Stimulated activated CD4-positive, alpha-beta T cell treated with anti-CD3 and anti-CD28 coated beads, TNF-alpha, amount 100 ng/mL, for 48 hours (primary cell): ENCODE measurements at places on chromosomes 2 and 18.

DNA sequence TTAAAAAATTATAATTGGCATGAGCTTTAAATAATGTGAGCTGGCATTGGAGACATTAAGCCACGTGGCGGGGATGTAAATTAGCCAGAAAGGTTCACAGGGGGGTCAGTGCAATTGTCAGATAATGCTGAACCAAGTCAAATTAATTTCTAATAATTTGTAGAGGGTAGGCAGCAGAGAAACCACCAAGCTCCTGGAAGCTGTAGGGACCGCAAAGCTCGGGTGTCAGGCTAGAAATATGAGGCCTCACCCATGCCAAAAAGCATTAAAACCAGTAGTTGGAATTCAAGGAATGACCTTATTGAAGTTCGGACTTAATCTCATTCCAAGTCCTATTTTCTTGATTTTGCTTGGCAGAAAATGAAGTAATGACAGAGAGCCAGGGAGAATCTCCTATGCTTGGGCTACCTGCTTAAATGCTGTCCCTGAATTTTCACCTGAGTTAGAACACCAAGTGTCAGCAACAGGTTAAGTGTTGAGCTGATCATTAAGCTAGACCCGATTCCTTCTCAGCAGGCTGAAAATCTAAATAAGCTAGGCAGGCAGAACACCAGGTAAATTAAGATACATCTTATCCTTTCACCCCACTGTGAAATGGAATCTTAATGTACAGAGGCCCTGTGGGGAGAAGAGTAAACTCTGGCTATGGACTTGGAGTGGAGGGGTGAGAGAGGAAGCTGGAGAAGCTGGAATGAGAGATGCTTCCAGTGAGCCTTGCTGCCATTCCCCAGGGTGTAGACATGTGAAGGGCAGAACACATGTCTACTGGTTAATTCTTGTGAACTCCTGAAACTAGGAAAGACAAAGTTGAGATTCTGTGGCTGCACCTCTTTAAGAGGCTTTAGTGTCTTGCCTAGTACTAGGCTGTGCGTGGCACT, 520.0 kb downstream of the SLC4A3 start:
- DNase-seq = no peak

- DNase-seq = peak; percentile 27
These were observed 47.4 kb downstream of the VWA3B start for GRCh38 chr2:98134172-98135005.

GRCh38 chr2:105557021-105557920, 158.4 kb upstream of the FHL2 start:
- DNase-seq = no peak

DNA sequence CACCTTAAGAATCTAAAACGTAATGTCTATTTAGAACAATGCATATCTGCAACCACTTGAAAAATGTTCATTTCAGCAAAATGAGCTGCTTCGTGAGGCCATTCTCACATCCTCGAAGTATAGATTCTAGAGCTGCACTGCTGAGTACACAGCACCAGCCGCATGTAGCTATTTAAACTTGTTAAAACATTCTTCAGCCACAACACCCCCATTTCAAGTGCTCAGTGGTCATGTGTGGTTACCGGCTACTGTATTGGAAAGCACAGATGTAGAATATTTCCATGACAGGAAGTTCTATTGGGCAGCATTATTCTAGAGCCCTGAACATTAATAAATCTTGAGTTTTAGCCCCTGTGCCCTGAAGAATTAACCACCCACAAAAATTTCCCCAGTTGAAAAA, 35.0 kb downstream of the SUMO1 start:
- no peak for DNase-seq

DNA sequence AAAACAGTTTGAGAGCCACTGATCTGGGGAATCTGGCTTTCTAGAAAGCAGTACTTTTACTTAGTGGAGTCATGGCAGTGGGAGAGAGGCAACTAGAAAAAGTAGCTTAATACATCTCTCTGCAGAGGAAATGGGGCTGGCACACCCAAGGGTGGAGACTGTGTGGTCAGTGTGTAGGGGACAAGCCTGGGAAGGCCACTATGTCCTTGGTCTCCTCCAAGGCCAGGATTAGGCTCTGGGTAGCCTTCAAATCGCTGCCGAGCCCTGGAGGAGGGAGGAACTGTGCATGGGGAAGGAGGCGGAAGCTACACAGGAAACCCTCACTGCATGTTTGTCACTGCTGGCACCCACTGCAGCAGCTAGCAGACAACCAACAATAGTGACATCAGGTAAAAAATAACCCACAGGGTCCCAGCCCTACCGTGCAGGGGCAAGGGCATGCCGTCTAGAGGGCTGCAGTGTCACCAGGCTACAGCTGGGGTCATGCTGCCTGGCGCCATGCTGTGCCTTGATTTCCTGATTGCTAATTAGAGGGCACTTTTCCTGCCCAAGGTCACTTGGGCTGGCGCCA, 34.8 kb downstream of the LBH start:
- no peak for DNase-seq

GRCh38 chr18:51430538-51430937, 233.1 kb upstream of the MEX3C start:
- DNase-seq = no peak

DNA sequence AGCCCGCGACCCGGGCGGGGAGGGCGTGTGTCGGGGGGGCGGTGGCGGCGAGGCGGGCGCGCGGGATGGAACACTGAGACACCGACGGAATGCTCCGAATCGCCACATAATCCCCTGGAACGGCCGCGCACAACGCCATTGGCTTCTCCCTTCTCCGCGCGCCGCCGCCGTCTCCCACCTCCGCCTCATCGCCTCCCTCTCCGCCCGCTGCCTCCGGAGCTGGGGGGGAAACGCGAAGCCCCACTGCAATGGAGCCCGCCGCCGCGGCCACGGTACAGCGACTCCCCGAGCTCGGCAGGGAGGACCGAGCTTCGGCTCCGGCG, at the start of gene PHLPP1:
Gene PHLPP1 (plus strand): TSS at position 106 of the 323 bp plus-strand sequence. CDS start 143 bp downstream, at position 249.
- no peak for DNase-seq

DNA sequence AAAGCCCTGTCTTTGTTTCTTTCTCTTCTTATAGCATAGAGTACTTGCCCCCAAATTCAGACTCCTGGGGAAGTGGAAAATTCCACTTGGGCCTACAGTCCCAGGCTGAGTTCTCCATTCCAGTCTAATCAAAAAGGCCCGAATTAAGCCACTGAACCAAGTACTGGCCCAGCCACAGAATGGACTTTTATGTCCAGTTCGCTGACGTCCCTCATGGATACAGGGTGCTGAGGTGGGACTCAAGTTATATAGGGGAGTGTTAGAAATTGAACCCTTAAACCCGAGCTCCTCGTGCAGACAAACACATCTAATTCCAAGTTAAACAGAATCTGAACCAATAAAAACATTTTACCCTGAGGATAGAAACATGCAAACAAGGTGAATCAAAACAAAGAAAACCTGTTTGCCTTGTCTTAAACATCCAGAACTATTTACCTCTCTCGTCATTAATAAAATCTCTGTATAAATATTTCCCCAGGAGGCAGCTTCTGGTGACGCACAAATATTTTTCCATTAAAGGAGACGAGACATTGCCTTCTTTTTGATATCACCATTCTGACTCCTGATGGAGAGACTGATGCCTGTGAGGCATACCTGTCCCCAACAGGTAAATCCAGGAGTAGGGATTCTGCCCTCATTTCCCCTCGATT, 136.8 kb upstream of the ARL4C start:
- DNase-seq = no peak

GRCh38 chr18:43847164-43848091, 570.1 kb upstream of the SYT4 start:
- DNase-seq = no peak

- DNase-seq = no peak
These were observed 9.1 kb upstream of the ZNF804A start for GRCh38 chr2:184589261-184589660.

DNA sequence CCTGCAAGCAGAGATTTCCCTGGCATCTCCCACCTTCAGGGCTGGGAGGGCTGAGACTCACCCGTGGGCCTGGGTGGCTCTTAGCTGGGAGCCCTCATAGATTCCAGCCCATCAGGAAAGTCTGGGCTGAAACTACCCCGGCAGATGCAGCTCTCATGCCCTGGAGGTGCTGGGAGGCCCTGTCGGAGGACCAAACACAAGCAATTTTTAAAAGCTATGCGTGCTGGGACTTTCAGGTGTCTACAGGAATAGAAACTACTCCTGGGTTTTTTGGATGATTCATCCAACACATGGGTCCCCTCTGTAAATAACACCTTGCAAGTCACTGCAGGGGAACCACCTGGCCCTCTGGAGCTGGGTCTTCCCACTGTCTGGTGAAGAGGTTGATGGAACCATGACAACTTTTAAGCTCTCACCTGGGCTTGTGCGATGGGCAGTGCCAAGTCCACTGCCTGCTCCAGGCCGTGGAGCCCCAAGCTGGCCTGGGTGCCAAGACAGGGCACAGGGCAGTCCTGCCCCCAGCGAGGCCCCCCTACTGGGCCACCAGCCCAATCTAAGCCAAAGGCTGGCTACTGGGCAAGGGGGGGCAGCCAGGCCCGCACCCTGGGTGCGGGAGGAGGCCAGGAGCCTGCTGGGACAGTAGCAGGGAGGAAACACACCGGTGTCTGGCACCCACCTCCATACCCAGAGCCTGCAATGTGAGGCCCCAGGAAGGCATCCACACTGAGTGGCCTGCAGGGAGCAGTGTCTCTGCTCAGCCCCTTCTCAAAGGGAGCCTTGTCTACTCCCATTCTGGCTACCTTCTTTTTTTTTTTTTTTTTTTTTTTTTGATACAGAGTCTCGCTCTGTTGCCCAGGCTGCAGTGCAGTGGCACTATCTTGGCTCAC, 1.1 kb upstream of the GPR55 start:
- DNase-seq = peak; percentile 56

GRCh38 chr2:127032621-127033020, 74.3 kb downstream of the BIN1 start:
- no peak for DNase-seq

GRCh38 chr2:215831296-215831913, 181.9 kb downstream of the MREG start:
- DNase-seq = no peak
